ENCODE measurements at places on chromosomes 7 and 10. TPM values are rescaled to one million over a fixed set of nuclear protein-coding genes. Genes with fewer than 3 reads are reported as not detected.

DNA sequence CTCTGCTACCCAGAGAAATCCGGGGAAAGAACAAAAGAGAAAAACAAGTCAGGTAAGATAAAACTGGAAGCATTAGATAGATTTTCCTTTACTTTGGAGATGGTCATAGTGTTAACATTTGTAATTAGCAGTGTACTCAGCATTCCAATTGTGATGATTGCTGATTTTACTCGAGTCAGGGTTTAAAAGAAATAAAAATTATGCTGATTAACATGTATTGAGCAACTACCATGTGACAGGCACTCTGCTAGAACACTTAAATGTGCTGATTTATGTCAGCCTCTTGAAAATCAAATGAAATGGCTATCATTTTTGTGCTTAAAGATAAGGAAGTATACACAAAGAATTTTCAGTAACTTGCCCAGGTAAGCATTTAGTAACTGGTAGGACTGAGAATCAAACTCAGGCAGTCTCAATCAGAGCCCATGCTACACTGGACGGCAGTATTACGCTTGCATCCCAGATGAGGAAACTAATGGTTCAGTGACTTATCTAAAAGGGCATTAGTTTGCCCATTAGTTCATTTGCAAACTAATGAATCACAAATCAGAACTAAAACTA is 735.1 kb upstream of the SORCS1 start:
- DNase-seq = no peak

DNA sequence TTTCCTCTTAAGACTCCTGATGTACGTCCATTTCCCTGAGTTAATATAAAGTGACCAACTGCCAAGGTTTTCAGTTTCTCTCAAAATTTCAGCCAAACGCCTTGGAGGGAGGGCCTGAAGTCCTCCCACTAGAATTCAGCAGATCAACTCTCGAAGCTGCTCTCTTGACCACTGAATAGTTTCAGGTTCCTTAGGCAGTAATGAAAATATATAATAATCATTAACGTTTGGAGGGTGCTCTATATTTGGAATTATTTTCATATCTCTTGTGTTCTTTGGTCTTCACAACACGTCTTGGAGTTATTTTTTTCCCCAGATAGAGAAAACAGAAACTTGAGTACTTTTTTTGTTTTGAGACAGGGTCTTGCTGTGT is 123.6 kb upstream of the SFMBT2 start:
- no peak for DNase-seq

Gene TAS2R41
- total RNA-seq = 0.26 TPM

Gene ASB10
- 12.8 TPM for total RNA-seq

All from left cardiac atrium (tissue), 4 donors.